Cardiac muscle cell (in vitro differentiated cells and primary cell): ENCODE measurements at places on chromosomes 2 and 18.

DNA sequence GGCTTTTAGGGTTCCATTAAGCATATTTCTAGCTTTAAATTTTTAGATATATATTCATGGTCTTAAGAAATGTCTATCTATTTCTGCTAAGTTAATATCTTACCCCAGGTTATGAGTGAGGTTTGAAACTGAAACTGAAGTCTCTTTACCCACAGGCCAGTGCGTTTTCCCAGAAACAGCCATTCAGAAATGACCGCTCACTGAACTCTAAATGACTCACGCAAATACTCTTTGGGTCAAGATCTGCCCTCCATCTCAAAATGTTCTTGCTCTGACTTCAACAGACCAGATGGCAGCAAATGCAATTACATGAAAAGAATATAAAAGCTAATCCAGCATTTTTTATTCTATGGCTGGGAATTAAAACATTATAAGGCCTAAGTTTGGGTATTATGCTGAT lies 315.2 kb downstream of the TDRD15 start:
- peaks cover 4% of the 10 kb centered on the region for H3K4me1 ChIP-seq
- no peak overlapping the region for H3K27ac ChIP-seq
- H3K4me3 ChIP-seq: no peak overlapping the region
- H3K36me3 ChIP-seq: no peaks in the 10 kb centered on the region

DNA sequence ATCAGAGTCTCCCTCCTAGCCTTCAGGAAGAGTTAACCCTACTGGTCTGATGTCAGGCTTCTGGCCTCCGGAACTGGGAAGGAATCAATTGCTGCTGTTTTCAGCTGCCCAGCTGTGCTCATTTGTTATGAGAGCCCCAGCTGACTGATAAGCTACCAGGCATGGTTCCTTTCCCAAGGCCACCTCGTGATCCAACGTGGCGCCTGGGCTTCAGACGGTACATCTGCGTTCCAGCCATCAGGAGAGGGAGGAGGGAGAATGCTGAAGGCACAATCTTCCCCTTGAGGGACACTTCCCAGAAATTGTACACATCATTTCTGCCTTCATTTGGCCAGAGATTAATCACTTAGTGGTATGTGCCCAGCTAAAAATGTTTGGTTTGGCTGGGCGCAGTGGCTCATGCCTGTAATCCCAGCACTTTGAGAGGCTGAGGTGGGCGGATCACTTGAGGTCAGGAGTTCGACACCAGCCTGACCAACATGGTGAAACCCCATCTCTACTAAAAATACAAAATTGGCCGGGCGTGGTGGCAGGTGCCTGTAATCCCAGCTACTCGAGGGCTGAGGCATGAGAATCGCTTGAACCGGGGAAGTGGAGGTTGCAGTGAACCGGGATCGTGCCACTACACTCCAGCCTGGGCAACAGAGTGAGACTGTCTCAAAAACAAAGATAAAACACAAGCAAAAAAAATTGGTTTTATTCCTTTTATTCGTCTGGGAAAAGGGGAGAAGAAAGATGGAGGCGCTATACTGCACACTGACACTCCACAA lies 10.5 kb upstream of the ARMC9 start:
- no peaks in the 10 kb centered on the region for H3K36me3 ChIP-seq
- H3K4me3 ChIP-seq: no peak overlapping the region
- H3K4me1 ChIP-seq: no peaks in the 10 kb centered on the region
- H3K27ac ChIP-seq: no peak overlapping the region
- H3K27me3 ChIP-seq: no peaks in the 10 kb centered on the region
- DNase-seq: peak; percentile 95

DNA sequence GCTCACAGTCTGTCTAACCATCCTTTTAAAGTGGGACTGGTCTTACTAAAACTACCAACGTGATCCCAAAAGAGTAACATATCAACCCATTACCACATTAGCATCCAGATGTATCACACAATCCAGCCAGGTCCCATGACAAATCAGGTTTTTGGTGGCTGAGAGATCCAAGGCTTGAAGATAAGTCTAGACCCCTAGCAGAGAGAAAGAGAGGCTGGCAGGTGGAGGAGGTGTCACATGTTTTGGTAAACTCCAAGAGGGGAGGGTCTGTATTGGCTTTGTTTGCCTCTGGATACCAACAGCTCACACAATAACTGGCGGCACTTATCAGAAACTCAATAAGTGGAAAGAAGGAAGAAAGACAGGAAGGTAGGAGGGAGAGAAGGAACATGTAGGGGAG lies 357.6 kb downstream of the SS18 start:
- no peak for DNase-seq
- no peak overlapping the region for H3K27ac ChIP-seq
- peaks cover 4% of the 10 kb centered on the region for H3K27me3 ChIP-seq
- no peak overlapping the region for H3K4me3 ChIP-seq

DNA sequence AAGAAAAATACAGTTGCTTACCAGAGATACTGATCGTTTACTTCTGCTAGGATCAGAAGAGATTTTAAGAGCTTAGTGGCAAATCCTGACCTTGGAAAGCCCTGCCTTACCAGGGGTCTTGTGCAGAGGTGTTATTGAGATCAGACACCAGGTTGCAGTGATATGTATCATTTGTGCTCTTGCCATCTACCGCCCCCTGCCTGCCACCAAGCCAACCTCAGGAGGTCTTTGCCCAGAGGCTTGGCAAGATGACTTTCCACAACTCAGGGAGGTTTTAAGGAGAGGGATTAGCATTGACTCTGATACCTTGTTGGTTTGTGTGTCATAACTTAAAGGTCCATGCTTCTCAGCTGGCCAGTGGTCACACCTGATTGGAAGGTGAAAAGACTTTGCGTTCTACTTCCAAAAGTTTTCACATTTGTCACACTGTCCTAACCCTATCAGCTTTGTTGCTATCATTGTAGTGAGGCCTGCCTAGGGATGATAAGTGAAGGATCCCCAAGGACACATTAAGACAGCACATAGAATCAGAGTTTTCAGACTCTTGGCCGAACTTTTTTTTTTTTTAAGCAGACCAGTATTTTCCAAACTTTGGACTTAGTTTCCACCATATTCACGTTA lies 46.2 kb upstream of the MGAT5 start:
- peak; percentile 74 for DNase-seq
- no peaks in the 10 kb centered on the region for H3K27me3 ChIP-seq
- peaks cover 28% of the 10 kb centered on the region for H3K4me1 ChIP-seq
- no peaks in the 10 kb centered on the region for H3K36me3 ChIP-seq
- H3K27ac ChIP-seq: no peak overlapping the region
- H3K4me3 ChIP-seq: no peak overlapping the region

DNA sequence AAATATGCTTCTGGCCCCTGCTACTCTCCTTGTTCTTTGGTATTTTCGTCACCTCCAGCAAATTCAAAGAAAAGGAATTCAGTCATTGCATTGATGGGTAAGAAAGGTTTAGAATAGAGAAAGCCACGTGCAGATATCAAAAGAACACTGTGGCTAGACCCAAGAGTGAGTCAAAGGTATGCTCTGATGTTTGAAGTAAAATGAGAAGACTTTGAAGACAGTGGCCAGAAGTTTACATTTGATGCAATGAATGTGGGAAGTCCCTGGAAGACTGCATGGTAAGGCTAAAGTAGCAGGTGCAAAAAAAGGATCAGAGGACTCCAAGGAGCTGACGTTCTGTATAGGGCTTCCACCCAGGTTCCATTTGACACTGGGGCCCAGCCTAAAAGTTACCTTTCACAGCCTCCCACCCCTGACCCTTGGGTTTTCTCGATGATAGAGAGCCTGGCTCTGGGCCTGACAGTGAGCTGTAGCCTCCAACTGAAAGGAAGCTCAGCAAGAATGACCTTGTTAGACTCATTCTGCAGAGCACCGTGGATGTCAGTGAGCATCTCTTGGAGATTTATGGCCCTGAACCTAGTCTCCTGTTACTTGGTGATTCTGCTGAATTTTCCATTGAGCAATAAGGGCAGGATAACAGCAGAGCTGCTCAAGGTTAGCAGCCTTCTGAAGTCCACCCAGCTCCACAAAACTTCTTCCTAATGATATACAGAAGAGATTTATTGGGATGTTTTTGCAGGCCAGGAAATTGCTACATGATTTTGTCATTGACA lies 223.7 kb upstream of the RBBP8 start:
- no peaks in the 10 kb centered on the region for H3K27me3 ChIP-seq
- H3K4me1 ChIP-seq: peaks cover 28% of the 10 kb centered on the region
- DNase-seq: peak; percentile 21

DNA sequence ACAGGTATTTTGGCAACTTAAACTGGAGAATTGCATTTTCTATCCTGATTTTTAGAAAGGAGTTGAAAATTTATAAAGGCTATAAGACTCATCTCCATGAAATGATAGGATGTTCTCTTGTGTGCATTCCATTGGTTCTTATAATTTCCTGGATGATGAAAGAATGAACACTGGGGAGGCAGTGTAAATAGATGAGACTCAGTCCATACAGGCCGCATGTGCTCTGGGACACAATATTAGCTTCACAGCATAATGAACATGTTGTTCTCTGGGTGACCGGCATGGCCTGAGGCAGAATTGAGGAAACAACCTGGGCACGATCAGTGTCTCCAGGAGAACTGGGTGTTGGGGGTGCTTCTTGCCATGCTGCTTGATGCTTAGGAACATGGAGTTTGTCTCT lies 38.8 kb downstream of the AOX1 start:
- no peak for DNase-seq
- no peak overlapping the region for H3K4me3 ChIP-seq
- H3K27ac ChIP-seq: no peak overlapping the region

DNA sequence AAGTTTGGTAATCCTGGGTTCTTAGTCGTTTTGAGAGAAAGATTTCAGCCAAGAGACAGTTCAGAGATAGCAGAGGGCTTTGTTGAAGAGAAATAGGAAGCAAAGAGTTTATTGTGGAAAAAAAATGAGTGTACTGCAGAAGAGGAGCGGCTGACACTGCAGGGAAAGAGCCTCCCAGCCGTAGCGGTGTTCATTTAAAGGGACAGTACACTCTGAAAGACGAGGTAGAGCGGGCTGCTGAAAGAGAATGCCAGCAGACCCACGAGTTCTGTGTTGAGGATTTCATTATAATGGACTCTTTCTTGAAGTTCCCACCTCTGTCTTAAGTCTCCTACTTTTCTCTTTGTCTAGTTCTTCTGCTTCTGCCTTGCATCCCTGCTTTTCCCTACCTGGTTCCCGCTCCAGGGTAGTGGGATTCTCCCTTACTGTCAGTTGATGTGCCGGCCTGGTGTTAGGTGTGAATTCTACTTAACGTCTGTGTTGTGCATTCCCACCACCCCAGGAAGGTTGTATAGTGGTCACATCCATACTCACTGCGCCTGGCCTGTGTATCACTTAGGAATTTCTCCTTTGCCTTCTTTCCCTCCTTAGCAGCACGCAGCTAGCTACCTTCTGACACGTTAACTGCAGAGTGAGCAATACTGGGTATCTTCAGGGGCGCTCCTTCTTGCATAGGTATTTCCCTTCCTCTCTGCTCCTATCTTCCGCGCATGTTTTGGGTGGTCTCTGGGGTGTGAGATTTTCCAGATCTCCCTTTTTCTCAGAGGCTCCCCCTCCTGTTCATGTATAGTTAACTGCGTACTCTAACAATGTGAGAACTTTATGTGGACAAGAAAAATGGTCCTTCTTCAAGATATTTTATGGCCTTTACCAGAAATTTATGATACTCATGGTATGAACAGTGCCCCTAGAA lies 164.5 kb downstream of the PTH2R start:
- H3K4me1 ChIP-seq: peaks cover 7% of the 10 kb centered on the region
- no peak overlapping the region for H3K4me3 ChIP-seq
- no peaks in the 10 kb centered on the region for H3K36me3 ChIP-seq
- no peaks in the 10 kb centered on the region for H3K27me3 ChIP-seq
- no peak for DNase-seq
- no peak overlapping the region for H3K27ac ChIP-seq

DNA sequence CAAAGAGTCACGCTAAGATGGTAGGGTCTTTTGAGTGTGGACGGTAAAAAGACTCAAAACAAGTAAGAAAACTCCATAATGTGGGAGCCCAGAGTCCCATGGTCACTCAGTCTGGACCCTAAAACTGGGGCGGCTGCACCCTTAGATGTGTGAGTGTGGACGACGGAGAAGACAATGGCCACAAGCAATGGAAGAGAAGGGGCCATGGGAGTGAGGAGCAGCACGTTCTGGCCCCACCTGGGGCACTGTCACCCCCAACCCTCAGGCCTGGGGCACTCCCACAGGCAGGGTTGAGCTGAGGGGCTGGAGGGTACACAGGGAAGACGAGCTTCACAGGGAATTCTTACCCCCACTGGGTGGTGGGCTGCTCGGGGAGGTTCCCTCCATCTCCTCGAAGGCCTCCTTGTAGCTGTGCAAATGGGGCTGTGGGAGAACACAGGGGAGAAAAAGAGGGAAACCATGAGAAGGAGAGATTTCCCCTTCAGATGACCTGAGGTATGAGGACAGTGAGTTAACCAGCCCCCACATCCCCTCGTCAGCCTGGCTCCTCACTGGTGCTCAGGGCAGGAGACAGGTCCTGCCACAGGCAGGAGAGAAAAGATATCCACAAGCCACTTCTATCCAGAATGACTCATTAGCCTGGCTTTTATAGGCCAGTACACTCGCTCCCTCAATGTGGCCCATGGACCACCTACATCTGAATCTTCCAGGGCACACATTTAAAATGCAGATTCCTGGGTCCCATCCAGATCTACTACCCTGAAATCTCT lies 167.9 kb downstream of the TNS1 start:
- DNase-seq: no peak
- no peak overlapping the region for H3K4me3 ChIP-seq
- peaks cover 53% of the 10 kb centered on the region for H3K27me3 ChIP-seq
- H3K4me1 ChIP-seq: peaks cover 20% of the 10 kb centered on the region

DNA sequence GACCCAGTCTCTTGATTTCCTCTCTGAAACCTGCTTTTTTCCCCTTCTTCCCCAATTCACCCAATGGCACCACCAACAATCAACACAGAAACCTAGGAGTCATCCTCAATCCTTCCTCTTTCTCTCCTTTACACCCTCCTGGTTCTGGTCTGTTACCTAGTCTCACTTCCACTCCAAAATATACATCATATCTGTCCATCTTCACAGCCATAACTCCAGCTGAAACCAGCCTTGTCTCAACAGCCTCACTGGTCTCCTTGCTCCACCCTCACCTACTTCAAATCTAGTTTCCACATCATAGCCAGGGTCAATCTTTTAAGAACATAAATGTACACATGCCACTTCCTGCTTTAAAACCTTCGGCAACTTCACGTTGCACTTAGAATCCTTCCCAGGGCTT lies 11.8 kb upstream of the TWSG1 start:
- no peak overlapping the region for H3K27ac ChIP-seq
- H3K36me3 ChIP-seq: no peaks in the 10 kb centered on the region
- no peaks in the 10 kb centered on the region for H3K27me3 ChIP-seq

GRCh38 chr2:172964511-172965139 lies 111.0 kb upstream of the MAP3K20 start:
- no peak for DNase-seq
- H3K4me1 ChIP-seq: no peaks in the 10 kb centered on the region
- no peak overlapping the region for H3K27ac ChIP-seq
- H3K27me3 ChIP-seq: no peaks in the 10 kb centered on the region

GRCh38 chr2:147110317-147110716 lies 734.5 kb upstream of the ACVR2A start:
- H3K4me3 ChIP-seq: no peak overlapping the region
- H3K27ac ChIP-seq: no peak overlapping the region
- H3K4me1 ChIP-seq: no peaks in the 10 kb centered on the region
- H3K27me3 ChIP-seq: no peaks in the 10 kb centered on the region
- no peaks in the 10 kb centered on the region for H3K36me3 ChIP-seq
- no peak for DNase-seq
